Stimulated activated CD8-positive, alpha-beta memory T cell treated with anti-CD3 and anti-CD28 coated beads, Interleukin-12 subunit alpha, Interleukin-12 subunit beta, amount 100 ng/mL, for 4 hours (primary cell): ENCODE measurements at places on chromosomes 12 and 14.

DNA sequence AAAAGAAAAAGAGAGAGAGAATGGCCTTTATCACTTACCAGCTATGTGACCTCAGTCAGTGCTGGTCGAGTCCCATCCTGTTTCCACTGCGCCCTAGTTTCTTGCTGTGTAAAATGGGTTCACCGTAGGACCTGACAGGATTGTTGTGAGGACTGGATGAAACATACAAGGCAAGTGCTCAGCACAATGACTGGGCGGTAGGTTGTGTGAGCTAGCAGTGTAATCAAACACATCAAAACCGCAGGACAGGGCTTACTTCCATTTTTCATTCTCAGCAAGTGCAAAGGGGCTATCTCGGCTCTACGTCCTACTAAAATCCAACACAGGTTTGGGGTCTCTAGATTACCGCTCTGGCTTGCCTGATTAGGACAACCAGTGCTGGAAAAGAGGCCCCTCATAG lies 36.4 kb upstream of the ATXN2 start:
- no peak for DNase-seq

GRCh38 chr14:45298423-45299117 lies 45.6 kb upstream of the MIS18BP1 start:
- no peak for DNase-seq

- no peak for DNase-seq
Observed at GRCh38 chr12:111048991-111049390, 128.6 kb upstream of the MYL2 start.

- no peak for DNase-seq
Observed at GRCh38 chr12:13948621-13949020, 32.8 kb downstream of the GRIN2B start.

- DNase-seq = no peak
Observed at GRCh38 chr12:42638011-42638410, 48.5 kb upstream of the PRICKLE1 start.

- DNase-seq = no peak
Observed at GRCh38 chr14:66295386-66295785, 190.8 kb upstream of the CCDC196 start.

DNA sequence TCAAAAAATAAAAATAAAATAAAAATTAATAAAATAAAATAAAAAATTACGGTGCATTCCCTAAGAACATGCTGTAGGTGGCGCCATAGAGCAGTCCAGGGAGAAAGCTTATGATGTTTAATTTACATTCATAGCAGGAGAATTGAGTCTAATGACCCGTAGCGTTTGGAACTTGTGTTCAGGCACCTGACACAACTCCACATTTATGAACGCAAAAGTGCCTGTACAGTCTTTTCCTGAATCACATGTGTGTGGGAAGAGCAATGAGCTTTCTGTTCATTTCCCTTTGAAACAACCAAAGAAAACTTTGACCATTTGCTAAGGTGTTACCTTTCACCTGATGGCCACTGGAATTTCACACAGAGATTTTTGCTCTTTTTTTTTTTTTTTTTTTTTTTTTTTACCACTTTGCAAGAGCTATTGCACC lies 60.6 kb upstream of the KCNA1 start:
- no peak for DNase-seq

GRCh38 chr14:85093631-85094330 lies 436.2 kb upstream of the FLRT2 start:
- no peak for DNase-seq

- DNase-seq = no peak
Observed at GRCh38 chr12:109836916-109837315, 3.7 kb upstream of the TRPV4 start.

DNA sequence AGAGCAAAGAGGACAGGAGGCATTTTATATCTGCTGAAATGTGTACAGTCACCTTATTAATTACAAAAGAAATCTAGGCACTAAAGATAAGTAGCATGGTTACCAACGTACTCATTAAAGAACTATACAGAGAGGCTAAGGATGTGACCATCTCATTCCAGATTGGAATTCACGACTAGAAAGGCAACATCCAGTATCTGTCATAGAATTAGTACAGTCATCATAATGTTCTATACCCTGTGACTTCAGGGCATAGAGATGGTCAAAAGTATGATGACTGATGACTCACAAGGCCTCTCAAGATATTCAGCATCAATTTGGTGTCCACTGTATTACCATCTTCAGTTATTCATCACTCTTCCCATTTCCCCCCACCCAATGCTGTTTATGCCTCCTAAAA lies 144.0 kb upstream of the PLEKHG7 start:
- DNase-seq = no peak

DNA sequence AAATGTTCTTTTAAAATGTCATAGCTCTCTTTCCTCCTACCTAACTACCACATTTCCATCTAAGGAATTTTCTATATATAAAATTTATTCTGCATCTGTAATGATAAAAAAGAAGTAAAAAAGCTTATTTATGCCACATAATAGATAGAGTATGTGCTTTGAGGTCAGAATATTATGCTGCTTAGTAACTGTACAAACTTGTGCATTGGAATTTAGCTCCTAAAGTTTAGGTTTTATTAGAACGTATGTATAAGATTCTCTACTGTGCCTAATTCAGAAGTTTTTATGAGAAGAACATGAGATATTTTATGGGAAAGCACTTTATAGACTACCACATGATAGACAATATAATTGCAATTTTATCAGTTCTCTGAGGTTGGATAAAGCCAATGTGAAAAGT lies 384.6 kb downstream of the SLC16A7 start:
- no peak for DNase-seq

DNA sequence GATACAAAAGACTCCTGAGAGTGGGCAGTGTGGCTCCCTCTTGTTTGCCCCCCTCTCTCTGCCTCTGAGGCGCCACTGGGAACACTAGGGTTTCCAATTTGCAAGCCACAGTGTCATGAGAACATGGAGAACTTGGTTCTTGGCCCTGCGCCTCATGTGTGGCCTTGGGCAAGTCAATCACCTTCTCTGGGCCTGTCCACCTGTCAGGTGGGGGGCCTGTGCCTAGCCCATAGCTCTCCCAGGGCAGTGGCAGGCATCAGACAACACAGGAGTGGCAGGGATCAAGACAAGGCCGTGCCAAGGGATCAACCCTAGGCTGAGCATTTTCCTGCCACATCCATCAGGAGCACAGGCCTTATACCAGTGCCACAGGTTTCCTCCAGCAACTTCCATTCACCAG lies 185.3 kb downstream of the CALM1 start:
- no peak for DNase-seq

DNA sequence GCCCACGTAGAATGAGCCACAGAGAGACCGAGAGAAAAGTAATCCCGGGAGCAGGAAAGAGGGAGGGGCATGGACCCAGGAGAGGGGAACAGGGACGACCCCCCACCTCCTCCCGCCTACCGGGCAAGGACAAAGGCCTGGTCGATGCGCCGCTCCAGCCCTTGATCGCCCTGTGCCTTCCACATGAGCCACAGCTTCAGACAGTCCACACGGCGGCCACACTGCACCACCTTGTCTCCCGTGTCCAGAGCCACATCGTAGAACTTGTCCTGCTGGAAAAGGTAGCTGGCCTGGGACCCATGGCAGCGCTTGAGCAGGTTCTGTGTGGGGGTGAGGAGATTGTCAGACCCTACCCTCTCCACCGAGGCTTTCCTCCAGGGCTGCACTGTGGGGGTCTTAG lies 20.5 kb upstream of the ZNF740 start:
- no peak for DNase-seq

GRCh38 chr14:101599234-101599885 lies 38.1 kb downstream of the DIO3 start:
- no peak for DNase-seq

DNA sequence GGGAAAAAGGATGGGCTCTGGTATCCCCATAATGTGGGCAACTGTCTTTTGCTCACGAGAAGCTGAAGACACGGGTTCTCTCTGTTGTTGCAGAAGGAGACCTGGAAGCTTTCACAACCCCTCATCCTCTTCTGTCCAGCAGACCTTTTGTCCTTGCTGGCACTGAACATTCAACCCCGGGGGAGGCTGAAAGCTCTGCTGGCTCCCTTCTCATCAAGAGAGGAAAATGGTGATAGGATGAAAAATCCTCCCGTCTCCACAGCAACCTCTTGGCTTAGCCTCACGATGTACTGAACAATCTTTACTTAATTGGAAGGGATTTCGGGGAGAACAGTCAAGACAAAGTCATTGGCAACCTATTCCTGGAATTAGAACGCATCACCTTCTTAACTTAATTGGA lies 39.0 kb downstream of the ELK3 start:
- DNase-seq = no peak

DNA sequence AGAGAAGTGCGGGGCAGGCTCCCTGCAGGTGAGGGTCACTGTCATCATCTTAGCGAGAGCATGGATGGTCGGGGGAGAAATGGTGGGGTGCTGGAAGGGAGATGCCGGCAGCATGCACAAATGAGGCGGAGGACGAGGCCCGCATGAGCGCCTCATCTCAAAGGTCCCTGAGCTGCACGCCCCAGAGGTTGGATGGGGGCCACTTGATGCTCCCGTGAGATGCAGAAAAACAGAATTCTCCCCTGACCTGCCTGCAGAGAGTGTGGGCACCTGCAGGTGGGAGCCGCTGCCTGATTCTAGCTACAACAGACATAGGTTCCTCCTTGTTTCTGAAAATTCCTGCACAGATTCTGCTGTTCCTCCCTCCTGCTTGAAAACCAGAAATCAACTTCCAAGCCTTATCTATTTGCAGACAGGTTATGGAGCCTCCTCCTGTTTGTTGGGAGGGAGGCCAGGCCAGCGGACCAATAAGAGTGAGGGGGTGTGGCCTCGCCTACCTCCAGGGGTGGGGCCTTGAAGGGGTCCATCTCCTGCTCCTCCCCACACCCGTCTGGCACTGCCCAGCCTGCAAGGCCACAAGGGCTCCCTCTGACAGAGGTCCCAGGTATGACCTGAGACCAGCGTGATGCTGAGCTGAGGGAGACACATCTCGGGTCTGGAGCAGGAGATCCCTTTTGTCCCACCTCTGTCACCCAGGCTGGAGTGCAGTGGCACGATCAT lies 67.2 kb downstream of the KDM2B start:
- DNase-seq = no peak

- no peak for DNase-seq
Observed at GRCh38 chr12:42237853-42238239, 202 bp downstream of the YAF2 start.

DNA sequence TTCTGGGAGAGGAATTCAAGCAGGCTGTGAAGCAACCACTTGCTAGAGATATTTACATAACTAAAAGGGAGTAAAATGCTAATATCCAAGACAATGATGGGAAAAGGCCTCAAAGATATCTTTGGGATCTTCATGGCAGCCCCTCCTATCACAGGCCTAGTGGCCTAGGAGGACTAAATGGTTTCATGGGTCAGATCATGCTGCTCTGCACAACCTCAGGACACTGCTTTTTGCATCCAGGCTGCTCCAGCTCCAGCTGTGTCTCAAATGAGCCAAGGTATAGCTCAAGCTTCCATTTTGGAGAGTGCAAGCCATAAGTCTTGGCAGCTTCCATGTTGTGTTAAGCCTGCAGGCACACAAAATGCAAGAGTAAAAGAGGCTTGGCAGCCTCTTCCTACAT lies 195.6 kb upstream of the SSTR1 start:
- no peak for DNase-seq

DNA sequence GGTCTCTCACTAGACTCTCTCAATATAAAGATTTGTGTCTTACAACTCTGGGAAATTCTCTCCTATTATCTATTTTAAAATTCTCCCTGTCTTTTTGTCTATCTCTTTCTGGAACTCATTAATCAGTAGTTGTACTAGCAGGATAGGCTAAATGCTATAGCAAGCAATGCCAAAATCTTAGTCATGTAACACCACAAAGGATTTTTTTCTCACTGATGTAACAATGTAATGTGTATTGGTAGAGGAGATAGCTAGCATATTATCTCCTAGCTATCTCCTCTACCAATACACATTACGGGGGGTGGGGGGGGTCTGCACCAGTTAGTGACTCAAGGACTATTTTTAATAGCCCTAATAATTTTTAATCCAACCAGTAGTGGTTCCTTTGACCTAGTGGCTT lies 225.4 kb downstream of the KLHL28 start:
- no peak for DNase-seq

DNA sequence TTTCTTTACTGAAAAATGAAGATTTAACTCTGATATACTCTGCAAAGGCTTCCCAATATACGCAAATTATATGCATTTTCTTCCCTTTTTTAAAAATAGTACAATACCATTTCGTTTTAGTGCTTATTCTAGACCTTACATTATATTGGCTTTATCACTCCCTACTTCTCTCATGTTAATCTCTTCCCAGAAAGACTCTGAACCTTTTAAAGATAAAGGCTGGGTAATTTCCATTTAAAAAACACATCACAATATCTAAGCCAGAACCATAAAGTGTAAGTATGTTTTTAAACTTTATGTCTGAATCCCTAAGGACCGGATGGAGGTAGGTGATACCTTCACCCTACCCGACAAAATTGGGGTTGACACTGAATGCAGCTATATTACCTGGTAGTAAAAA lies 320.8 kb downstream of the DIO2 start:
- no peak for DNase-seq

DNA sequence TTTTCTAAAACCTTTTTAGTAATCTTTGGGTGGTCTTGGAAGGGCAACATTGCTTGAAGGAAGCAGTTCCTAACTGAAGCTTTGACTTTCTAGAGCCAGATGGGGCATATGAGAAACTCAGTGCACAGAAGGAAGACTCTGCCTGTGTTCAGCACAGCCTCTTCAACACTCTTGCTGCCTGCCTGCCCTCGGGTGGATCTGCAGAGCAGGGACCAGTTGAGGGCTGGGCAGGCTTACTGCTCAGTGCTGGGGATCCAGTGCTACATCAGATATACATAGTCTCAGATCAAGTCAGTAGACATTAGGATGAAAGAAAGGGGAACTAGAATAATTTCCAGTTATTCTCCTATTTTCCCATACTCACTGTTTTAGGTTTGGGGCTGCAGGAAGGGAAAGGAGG lies 29.5 kb upstream of the TMX1 start:
- DNase-seq = no peak

- DNase-seq = no peak
Observed at GRCh38 chr12:82635263-82635662, 51.4 kb upstream of the TMTC2 start.

GRCh38 chr12:24499151-24500146 lies 449.5 kb downstream of the BCAT1 start:
- DNase-seq = no peak

DNA sequence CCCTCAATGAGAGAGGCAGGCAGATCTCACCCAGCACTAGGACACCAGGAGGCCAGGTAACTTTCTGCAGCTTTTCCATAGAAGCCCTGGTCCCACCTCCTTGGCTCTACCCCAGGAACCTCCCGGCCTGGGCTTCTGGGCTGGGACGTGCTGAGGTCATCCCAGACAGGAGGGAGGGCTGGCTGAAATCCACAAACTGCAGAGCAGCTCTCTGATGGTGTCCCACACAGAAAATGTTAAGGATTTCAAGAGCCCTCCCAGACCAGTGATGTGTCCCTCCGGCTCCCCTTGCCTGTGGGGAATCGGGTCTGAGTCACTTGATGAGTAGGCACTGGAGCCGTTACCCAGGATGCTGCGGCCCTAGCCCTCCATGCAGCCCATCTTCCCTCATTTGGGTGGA lies 124.1 kb downstream of the ESRRB start:
- DNase-seq = no peak

GRCh38 chr12:88854260-88854659 lies 274.0 kb upstream of the KITLG start:
- DNase-seq = no peak
